ENCODE measurements at places on chromosomes 16 and 17.

- DNase-seq, result no peak
Observed at GRCh38 chr17:44556166-44556831, 985 bp upstream of the FZD2 start.

- no peak for DNase-seq
Observed at GRCh38 chr17:59632398-59632797, 12.7 kb downstream of the CLTC start.

- peak; percentile 81 for DNase-seq
Observed at GRCh38 chr17:61409301-61410112, 9.9 kb downstream of the TBX2 start.

DNA sequence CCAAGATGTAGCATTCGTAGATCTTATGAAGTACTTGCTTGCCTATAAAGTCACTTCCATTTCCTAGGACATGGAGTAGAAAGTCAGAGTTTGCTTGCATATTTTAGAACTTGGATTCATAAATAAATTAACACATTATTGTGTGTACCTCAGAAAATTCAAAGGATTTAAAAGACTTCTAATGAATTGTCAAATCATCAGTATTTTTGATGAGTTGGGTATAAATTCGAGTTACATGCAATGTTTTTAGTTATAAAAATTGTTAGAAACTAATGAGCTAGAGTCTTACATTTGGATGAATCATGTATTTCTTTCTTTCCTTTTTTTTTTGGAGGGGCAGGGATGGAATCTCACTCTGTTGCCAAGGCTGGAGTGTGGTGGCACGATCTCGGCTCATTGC lies 156.9 kb upstream of the KCNJ16 start:
- DNase-seq, result no peak

DNA sequence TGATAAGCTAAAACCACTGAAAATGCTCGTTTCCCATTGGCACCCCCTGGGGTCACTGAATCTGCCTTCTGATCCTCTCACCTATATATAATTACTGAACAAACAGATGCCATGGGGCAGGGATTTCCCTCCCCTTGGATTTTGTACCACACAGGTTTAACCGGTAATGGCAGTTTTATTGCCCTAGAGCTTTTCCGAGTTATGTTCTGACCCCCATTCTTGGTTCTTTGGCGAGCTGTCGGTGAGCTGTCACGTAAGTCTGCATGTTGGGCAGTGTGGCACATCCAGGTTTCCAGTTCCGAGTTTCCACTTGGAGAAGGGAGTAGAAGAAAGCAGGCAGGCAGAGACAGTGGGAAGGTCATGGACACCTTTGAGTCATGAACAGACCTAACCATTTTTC lies 7.1 kb downstream of the TMEM97 start:
- DNase-seq, result no peak

GRCh38 chr17:74928786-74929185 lies 4.7 kb downstream of the OTOP2 start:
- no peak for DNase-seq

DNA sequence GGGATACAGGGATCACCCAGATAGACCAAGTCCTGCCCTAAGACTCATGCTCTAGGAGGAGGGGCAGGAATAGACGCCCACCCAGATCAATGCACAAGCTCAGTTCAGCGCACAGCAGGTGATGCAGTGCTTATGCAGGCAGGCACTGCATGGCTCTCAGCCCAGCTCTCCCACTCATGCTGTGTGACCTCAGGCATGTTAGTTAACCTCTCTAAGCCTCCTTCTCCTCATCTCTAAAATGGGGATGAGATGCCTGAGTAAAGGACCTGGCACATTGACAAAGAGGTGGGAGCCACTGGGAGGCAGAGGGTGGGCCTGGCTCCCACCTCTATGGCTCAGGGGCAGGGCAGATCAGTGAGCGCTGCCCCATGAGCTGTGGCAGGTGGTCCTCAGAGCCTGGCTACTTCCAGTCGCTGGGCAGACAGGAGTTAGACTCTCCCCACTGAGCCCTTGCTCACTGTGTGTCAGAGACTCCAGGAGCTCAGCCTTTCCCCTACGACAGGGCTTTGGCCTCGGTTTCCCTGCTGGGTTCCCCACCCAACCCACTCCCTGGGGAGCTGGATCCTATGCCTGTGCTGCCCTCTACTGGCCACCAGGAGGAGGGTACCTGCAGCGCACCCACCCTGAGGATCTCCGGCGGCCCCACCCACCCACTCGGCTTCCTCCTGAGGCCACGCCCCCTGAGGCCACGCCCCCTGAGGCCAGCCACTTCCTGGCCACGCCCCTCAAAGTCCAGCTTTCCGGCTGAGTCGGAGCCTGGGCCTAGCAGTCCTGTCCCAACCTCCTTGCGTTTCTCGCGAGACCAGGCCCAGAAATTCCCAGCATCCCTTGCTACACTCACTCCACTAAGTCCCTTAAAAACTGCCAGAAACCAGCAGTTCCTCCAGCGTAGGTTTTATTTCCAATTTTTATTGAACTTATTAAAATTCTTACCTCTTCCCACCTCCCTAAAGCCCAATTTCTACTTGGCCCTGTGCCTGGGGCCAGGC lies 196.1 kb downstream of the GSG1L start:
- DNase-seq, result no peak

DNA sequence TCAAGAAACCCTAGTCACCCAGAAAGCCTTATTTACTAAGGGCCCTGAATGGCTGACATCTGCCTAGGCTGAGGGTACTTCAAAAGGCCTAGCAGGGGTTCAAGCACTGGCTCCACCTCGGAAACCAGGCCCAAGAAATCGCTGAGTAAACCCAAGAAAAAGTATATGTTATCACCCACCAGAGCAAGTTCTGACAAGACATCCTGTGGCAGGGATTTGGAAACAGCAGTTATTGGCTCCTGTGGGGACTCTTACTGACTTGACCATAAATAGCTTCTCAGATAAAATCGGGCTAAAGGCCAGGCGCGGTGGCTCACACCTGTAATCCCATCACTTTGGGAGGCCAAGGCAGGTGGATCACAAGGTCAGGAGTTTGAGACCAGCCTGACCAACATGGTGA lies 12.2 kb downstream of the ATP6V0D1 start:
- no peak for DNase-seq

DNA sequence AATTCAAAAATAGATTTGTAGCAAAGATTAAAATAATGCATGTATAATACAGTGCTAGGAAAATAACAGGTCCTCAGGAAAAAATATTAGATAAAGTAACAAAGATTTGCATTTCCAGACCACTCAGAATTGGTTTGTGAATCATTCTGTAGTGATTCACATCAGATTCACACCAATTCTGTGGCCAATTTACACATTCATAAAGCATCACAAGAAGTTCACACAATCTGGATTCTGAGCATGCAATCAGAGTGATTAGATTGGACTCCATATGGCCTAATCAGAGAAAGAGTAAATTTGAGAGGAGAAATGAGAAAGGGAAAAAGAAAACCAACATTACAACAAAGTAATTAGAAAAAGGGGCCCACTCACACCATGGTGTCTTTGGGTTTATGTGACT lies 36.0 kb upstream of the SLC47A1 start:
- DNase-seq, result no peak

GRCh38 chr16:84294531-84295142 lies at the start of gene WFDC1:
TSS of gene WFDC1 (plus strand) at chr16:84294878. CDS start at chr16:84294972, 94 bp downstream.
- DNase-seq, result no peak

DNA sequence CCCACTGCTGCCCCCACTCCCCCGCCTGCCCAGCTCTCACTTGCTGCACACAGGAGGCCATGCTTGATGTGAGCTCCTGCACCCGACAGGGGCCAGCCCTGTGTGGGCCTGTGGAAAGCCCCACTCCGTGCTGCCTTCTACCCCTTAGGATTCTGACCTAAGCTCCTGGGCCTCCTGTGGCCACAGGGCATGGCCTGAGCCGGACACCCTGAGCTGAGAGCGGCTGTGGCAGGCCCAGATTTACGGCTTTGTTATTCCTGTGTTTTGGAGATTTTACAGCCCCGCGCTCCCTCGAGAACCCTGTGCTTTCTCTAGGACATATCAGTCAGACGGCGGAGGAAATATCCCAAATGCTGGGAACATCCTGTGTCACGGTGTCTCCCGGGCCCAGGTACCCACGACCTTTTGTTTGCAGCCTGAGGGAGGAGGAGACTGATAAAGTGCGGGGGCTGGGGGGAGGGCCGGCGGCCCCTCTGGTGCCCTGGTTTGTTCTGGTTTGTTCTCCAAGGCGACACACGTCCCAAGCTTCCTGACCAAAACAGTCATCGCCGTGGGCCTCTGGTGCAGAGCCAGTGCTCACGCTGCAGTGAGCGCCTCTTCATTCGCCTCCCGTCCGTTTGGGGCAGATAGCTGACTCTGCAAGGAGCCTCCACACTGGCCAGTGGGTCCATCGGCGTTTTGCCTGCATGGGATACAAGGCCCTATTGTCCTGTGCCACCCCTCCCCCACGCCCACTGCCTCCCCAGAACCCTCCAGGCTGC lies 363.4 kb downstream of the C16orf95 start:
- no peak for DNase-seq

- no peak for DNase-seq
Observed at GRCh38 chr16:74984194-74984528, 762 bp downstream of the WDR59 start.

- no peak for DNase-seq
Observed at GRCh38 chr17:9451934-9452333, 123.7 kb downstream of the STX8 start.

- no peak for DNase-seq
Observed at GRCh38 chr16:57479976-57480753, 6.1 kb downstream of the DOK4 start.
